ENCODE measurements at places on chromosomes 3 and 15.

- DNase-seq = no peak
Measured at GRCh38 chr3:127755305-127755681, 67.0 kb downstream of the MGLL start.

DNA sequence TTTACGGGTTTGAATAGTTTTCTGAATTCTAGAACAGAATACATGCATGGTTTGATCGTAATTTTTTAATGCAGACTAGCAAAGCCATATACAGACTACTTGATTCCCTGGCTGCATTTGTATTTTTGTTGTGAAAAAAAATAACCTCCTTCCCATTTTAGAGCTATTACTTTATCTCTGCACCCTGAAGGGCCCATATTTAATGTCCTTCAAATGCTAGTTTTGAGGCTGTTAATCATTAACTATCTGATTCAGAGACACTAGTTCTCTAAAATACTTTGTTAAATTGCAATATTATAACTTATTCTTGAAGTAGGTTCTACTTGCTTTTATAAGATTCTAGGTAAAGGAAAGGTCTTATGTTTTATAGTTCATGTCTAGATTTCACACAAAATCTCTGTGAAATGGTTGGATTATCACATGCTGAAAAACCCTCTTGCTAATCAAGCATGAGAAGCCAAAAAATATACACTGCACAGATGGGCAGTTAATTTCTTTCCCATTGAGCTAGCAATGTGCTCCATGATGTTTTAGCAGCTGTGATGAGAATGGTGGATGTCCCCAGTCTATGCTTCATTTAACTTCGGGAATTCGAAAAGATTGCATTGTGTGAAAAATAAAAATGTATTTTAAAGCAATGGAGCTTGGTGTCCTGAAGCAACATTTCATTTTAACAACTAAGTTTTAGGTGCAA, 634.0 kb upstream of the BCHE start:
- DNase-seq = no peak

- no peak for DNase-seq
Measured at GRCh38 chr3:196883361-196883760, 15.6 kb downstream of the SENP5 start.

GRCh38 chr3:99013077-99013476, 111.6 kb upstream of the DCBLD2 start:
- no peak for DNase-seq

GRCh38 chr3:8845641-8846040, 76.2 kb upstream of the OXTR start:
- no peak for DNase-seq

- no peak for DNase-seq
Measured at GRCh38 chr3:109175411-109175810, 38.9 kb downstream of the C3orf85 start.

- DNase-seq = peak; percentile 43
Measured at GRCh38 chr3:62188681-62189375, 184.5 kb downstream of the FEZF2 start.

DNA sequence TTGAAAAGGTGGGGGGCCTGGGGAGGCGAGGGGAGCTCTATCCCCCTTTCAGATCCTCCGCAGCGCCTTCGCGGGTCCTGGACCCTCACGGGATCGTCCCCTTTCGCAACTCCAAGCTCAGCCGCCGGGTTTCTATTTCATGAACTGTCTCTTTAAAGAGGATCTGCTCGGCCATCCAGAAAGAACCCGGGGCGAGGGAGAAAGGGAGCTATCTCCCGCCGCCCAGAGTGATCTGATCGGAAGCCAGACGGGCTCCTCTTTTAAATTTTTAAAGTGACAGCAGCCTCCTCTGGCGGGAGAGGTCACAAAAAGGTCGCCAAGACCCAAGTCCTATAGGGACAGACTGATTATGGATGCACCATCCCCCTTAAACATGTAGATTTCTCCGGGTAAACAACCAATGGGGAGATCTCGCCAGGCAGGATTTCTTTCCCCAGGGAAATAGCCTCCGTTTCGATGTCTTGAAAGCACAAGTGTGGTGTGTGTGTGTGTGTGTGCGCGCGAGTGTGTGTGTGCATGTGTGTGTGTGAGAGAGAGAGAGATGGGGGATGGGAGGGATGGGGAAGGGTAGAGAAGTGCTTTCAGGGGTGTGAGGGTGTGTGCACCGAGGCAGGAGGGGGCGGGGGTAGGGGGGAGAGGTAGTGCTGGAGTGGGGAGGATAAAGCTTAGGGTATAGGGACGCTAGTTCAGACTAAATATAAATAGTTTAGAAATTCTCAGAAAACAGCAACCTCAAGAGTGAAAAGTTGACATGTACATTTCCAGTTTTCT, 516.1 kb downstream of the MECOM start:
- DNase-seq = no peak

DNA sequence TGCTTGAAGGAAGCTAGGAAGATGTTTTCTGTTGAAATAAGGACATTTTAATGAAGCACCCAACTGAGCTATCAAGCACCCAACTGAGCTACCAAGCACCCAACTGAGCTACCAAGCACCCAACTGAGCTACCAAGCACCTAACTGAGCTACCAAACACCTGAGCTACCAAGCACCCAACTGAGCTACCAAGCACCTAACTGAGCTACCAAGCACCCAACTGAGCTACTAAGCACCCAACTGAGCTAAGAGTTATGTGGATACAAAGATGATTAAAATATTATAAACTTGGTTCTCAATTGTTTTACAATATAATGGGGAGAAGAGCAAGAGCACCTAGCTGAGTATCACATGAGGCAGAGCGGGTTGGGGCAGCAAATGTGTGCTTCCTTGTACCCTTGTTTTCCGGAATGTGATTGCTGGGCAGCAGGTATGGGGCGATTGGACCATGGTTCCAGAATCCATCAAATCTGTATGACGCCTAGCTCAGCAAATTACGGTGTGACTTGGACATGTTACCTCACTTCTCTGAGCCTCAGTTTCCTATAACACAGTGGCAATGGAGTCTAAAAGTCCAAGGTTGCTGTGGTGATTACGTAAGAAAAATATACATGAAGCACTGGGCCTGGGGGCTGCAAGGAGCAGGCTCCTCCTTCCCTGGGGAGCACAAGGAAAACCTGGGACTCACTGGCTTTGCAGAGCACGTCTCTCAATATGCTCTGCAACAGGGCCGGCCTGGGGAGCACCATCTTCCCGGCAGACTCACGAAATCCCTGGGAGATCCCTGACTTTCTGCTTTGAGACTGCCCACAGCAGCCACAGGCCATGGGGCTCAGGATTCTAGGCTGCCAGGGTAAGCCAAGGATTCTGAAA, 11.3 kb downstream of the BMF start:
- DNase-seq = no peak
